Activated CD8-positive, alpha-beta memory T cell treated with anti-CD3 and anti-CD28 coated beads, Interleukin-2, amount 10 ng/mL, durations not matched to agents 7 days and 5 days (primary cell): ENCODE measurements at places on chromosomes 7 and 10. TPM values are rescaled to one million over a fixed set of nuclear protein-coding genes. Genes with fewer than 3 reads are reported as not detected.
A peak's percentile ranks its signal among the peaks of the same experiment; 100 is the strongest.

The FOXK1 gene
- 27.1 TPM for total RNA-seq

DNA sequence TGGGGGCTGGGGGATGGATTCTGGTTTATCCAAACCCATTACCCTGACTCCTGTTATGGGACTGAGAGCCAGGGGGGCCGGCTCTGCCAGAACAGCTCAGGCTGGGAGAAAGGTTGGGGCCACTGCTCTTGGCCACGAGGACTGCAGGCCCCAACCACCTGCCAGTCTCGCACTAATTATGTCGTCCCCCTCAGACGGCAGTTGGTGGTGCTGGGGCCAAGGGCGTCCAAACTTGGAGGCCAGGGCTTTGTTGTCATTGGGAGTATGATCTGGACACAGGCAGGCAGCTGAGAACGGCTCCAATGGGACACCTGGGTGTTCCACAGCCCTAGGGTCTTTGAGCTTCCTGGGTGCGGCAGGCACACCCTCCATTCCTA is 34.7 kb downstream of the DRGX start:
- peak; percentile 26 for DNase-seq

DNA sequence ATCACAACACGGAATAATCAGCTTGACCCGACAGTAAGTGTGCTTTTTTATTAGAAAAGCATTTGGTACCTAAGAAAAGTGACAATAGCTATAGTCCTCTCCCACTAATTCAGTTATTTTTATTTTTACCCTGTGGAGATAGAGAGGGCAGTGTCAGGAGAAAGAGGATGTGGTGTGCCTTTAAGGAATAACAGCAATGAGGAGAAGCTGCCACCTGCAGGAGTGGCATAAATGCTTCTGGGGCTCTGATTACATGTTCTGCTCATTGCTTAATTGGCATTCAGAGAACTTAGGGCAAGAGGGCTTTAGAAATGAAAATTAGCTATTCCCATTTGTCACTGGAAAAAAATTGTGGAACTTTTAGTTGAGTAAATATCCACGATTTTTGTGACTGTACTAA is 60.1 kb downstream of the DENND11 start:
- no peak for DNase-seq

GRCh38 chr10:13470270-13470669 is 58.5 kb downstream of the BEND7 start:
- DNase-seq: no peak

The PHYH gene
- total RNA-seq: 14.4 TPM

DNA sequence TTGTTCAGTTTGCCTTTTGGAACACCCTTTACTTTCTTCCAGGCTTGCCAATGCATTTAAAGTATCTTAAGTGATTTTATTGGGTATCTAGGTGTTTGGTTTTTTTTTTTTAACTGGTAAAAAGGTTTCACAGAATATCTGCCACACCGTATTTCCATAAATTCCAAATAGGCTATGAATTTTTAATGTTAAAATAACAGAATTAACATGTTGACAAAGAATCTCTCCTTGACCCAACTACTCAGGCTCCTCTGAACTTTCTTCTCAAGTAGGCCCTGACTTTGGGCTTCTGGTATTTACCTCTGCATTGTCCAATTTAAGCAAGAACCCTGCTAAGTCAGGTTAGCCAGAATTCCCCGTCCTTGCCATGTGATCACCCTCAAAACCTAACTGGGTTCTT is 61.2 kb upstream of the PLA2G12B start:
- no peak for DNase-seq

DNA sequence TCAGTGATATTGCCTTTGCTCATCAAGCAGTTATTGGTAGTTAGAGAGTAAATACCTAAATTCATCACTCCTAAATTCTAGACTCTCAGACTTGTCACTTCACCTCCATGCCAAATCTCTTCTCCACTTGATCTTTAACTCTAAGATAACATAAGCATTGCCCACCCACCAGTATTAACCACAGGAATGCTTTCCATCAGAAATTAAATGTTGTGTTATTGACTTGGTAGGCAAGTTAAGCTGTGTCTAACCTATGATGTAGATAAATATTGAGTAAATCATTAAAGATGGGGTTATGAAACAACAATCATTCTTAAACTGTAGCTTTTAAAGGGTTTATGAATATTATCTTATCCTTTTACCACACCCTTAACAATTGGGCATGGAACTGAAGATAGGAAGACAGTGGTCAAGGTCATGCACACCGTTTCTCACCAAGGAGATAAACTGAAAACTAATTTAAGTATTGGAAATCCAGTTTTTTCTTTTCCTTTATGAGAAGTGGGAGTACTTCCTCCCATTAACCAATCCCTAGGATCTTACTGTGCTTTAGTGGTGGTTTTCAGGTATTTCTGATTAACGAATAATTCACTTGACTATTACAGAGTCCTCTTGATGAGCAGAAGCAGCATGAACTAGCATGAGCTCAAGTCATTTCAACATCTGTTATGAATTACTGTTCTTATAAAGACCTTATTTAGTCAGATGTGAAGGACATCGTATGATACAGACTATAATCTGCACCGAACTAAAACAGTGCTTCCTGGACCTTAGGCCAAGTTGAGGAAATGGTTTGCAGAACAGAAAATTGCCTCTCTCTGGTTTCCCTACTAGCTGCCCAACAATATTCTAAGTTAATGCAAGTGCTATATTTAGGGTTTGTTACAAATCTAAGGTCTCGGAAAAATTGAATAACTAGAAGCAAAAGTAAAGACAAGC is 142.0 kb downstream of the LCOR start:
- DNase-seq: no peak

DNA sequence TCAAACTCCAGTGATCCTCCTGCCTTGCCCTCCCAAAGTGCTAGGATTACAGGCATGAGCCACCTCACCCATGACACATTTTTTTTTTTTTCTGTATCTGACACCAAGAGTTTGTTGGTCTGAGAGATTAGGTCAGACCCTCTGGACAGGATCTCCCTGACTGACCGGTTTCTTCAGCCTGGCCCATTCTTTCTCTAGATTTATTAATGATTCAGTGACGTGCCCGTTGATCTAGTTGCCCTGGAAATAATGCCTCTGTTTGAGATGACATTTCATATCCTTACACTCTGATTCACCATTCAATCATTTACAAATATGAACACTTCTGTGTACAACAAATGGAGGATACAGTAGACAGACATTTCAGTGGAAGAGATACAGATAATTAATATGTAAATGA is 1.4 kb upstream of the ZNF212 start:
- no peak for DNase-seq

The CTBP2 gene
- total RNA-seq: 0.82 TPM

GRCh38 chr7:124275411-124275810 is 242.5 kb upstream of the TMEM229A start:
- no peak for DNase-seq

The HTR5A gene
- total RNA-seq: not detected

The PLAU gene
- total RNA-seq: 4.8 TPM

DNA sequence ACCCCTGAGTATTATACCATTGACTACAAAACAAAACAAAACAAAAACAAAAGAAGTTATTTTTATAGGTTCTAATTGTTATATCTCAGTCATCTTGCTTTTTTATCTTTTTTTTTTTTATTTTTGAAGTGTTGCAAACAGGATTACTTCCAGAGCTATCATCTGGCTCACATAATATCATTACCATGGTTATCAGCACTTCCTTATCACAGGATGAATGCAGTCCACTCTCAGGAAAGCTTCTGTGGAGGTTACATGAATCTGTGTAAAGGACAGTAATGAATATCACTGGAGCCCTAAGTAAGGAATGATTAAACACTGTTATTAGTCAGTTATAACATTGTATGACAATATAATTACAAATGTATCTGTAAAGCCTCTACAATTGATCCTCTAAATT is 451.5 kb downstream of the PLXDC2 start:
- DNase-seq: no peak

The PRF1 gene
- 381 TPM for total RNA-seq

DNA sequence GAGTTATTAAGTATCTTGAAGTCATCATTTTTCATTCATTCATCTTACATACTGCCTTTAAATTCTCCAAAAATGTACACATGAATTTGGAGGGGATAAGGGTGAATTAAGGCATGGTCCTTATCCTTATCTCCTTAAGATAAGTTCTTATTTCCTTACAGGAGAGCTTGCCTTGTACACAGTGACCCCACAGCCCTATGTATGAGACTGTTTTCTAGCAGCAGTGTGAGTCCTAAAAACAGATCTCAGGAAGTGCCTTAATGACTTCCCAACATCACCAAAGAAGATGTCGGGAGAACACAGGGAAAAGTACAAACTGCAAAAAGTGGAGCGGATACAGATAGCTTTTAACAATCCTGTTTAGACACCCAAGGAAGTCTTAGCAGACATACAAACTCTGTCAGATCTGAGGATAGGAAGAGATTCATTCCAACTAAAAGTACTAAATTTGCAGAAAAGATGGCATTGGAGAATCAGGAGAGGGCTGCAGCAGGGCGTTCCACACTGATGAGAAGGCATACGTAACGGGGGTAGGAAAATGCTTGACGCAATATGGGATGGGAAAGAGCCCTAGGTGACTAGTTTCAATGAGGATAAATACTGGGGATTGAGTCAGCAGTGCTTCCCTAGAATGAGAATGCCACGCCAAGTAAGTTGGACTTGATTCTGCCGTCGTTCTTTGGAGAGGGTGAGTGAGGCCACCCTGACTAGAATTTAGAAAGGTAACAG is 570.2 kb downstream of the PARD3 start:
- no peak for DNase-seq

The SPDYE1 gene
- total RNA-seq: 0.20 TPM

DNA sequence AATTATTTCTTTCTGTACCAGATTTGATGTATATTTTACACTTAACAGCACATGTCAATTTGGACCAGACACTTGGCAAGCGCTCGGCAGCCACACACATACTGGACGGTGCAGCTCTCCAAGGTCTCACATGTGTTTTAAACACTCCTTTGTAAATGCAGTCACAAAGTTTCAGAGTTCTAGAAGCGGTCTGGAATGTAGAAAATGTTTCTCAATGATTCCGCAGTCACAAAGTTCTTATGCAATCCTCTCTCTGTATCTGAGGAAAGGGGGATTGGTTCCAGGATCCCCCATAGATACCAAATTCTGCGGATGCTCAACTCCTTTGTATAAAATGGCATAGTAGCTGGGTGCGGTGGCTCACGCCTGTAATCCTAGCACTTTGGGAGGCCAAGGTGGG is 253.0 kb upstream of the GRB10 start:
- DNase-seq: no peak

- no peak for DNase-seq
Observed at GRCh38 chr7:38773430-38773829, 135.6 kb downstream of the VPS41 start.

DNA sequence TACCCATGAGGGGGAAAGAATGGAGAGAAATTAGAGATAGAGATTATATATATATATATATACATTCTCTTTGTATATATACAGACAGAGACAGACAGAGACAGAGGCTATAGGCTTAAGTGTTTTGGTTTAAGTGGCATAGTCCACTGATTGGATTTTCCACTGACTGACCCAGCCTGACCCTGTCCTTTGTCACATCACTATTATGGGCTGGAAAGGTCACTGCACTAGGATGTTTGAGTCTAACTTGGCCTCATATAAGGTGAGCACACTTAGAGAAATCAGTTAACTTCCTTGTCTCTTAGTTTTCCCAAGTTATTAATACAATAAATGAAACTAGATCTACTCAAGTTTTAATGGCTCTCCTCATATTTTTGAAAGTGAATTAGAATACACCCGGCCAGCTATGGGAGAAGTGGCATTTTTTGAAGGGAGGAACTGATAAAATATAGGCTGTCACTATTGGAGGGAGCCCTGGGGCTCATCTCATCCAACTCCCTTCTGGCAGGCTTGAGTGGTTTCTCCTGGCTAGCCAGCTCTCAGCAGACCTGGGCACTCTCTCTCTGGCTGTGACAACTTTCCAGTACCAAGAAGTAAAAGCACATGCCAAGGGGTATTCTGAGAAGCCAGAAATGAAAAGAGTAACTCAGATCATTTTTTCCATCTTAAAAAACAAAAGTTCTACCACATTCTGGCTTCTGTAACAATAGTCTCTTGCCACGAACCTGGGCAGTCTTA is 455.6 kb upstream of the ANKRD30A start:
- no peak for DNase-seq

The TMEM196 gene
- not detected for total RNA-seq

DNA sequence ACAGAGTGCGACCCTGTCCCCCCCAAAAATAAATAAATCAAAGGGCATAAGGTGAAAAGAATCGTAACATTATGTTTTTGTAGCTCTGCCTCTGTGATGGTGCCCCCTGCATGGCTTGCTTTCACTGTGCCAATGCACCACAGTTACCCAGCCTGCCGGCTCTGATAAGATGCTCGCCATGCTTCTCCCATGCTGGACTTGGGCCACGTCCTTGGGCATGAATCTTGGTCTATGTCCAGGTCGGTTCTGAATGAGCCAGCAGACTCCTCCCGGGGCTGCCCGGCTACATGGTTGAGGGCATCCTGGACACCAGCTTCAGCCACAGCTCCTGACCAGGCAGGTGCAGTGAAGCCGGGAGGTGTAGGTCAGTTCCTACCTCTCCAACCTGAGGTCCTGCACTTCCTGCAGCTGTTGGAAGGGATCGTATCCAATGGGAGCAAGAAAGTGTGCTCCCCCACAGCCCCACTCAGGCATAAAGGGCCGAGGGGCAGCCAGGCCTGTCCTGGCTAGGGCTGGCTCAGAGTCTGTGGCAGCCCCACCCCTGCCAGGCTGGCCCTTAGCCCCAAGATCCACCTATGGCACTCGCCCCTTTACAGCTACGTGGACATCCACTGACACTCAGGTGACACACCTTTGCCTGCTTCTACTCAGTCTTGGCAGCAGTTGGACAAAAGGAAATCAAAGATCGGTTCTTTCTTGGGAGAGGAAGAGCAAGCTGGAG is 34.1 kb downstream of the CHST3 start:
- DNase-seq: no peak

- DNase-seq: no peak
Observed at GRCh38 chr7:15561835-15562234, at the start of gene AGMO. TSS of gene AGMO (minus strand) at chr7:15562015.

- DNase-seq: no peak
Observed at GRCh38 chr7:25515633-25516275, 287.5 kb upstream of the NPVF start.

GRCh38 chr7:141386881-141387280 is 164.3 kb upstream of the AGK start:
- no peak for DNase-seq

DNA sequence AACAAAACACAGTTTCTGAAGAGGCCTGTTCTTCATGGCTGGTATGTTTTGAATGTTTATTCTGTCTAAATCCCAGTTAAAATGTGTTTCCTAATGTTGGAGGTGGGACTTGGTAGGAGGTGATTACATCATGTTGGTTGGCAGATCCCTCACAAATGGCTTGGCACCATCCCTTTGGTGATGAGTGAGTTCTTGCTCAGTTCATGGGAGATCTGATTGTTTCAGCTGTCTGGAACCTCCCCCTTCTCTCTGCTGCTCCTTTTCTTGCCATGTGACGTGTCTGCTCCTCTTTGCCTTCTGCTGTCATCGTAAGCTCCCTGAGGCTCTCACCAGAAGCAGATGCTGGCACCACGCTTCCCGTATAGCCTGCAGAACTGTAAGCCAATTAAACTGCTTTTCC is 383.6 kb upstream of the TPK1 start:
- DNase-seq: no peak

The CFAP58 gene
- total RNA-seq: 0.56 TPM

The NKX6-2 gene
- not detected for total RNA-seq
